ENCODE measurements at places on chromosomes 11 and 22.

DNA sequence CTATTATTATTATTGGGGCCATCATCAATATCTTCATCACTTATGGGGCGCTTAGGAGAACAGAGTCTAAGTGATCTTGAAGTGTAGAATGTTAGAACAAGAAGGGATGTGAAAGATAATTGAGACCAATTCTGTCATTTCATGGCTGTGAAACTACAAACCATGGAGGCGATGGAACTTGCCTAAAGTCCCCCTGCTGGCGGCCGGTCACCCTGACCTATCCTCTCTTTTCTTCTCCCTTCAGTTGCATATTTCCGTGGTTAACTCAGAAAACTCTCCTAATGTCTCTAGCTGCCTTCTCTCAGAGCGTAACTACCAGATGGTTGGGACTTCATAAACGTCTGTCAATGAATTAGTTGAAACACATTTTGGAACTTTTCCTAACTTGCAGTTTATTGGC lies 6.6 kb upstream of the OR4B1 start:
- no peak for DNase-seq

- DNase-seq = no peak
These were observed 41.8 kb downstream of the TMPRSS5 start for GRCh38 chr11:113664069-113664980.

DNA sequence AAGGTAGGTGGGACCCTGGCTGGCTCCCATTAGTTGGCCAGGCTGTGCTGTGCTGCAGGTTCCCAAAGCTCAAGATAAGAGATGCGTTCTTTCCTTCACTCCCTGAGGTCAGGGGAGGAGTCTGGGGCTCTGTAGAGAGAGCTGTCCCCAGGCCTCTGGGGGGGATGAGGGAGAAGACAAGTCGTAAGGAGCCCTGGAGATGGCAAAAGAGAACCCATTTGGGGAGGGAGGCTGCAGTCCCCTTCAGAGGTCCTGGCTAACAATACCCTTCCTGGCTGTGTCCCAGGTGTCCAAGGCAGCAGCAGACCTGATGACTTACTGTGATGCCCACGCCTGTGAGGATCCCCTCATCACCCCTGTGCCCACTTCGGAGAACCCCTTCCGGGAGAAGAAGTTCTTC lies 916 bp downstream of the GNG3 start:
- no peak for DNase-seq

DNA sequence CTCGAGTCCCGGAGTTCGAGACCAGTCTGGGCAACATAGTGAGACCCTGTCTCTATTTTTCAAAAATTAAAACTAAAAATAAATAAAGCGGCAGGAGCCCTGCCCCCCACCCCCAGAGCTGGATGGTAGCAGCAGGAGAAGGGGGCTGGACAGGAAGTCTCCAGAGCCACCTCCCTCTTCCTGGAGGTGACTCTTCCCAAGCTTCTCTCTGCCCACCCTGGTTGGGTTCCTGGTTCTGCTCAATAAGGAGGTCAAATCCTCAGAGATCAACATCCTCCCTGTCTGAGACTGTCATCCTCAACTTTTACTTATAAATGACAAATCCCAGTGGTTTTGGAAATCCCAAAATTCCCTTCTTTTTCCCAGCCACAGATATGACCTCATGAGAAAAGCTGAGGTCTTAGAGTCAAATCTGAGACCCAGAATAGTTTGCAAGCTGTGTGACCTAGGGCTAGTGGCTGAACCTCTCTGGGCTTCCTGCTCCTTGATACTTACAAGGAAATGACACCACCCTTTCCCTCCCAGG lies 987 bp downstream of the C1QTNF6 start:
- DNase-seq = no peak

GRCh38 chr11:94201004-94201465 lies 72.4 kb downstream of the PANX1 start:
- no peak for DNase-seq

DNA sequence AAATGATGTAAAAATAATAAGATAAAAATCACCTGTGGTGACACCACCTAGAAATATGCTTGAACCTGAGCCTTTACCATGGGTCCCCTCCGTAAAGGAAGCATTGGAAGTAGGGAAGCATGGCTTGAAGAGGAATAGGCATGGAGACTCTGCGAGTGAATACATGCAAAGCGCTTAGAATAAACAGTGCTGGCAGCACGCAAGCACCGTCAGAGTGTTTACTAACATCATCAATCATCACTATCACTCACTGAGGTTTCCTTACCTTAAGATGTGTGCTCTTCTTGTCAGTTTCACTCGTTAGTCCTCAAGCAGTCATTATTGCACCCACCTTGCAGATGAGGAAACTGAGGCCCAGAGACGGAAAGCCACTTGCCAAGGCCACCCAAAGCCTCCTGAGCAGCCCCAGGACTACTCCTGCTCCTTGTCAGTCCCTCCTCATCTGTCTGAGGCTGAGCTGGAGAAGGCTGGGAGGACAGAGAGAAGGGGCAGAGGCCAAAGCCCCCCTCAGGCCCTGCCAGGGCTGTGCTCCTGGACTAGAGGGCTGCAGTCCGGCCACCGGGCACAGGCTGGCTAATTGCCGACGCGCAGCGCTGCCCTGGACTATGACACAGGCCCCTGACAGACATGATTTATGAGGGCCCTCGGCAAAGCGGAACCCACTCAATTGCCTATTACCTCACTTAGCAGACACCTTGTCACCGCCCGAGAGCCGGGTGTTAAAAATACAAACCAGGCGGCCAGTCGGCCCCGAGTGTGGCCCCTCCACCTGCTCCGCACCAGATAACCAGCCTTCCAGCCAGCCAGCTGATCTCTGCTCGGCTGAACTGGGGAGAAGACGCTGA lies 168.9 kb downstream of the MN1 start:
- no peak for DNase-seq

- DNase-seq = no peak
These were observed 49.7 kb downstream of the NECTIN1 start for GRCh38 chr11:119679346-119679745.

- no peak for DNase-seq
These were observed 37.5 kb downstream of the FAM227A start for GRCh38 chr22:38618682-38619081.

GRCh38 chr22:17878186-17878694 lies 104.0 kb upstream of the BID start:
- DNase-seq = no peak

- DNase-seq = no peak
These were observed 184.8 kb upstream of the ARHGAP20 start for GRCh38 chr11:110897035-110897434.

- DNase-seq = peak; percentile 65
These were observed 648 bp downstream of the FOSL1 start for GRCh38 chr11:65899356-65900124.

- no peak for DNase-seq
These were observed 4.2 kb upstream of the SERPINH1 start for GRCh38 chr11:75557666-75558494.

GRCh38 chr11:38791346-38791961 lies 2193.4 kb upstream of the RAG2 start:
- DNase-seq = no peak

GRCh38 chr11:33577204-33577603 lies 123.4 kb downstream of the C11orf91 start:
- DNase-seq = no peak

- DNase-seq = no peak
These were observed 12.2 kb downstream of the RASD2 start for GRCh38 chr22:35552846-35553245.

All from stimulated activated CD4-positive, alpha-beta T cell treated with anti-CD3 and anti-CD28 coated beads, TNF-alpha, amount 100 ng/mL, for 48 hours (primary cell).